Stimulated activated CD4-positive, alpha-beta T cell treated with anti-CD3 and anti-CD28 coated beads, TNF-alpha, amount 100 ng/mL, for 1 hour (primary cell): ENCODE measurements at places on chromosomes 1 and 21.

- DNase-seq, result no peak
Observed at GRCh38 chr1:21013510-21013909, 163.2 kb downstream of the EIF4G3 start.

- no peak for DNase-seq
Observed at GRCh38 chr1:42035205-42035829, 116.6 kb upstream of the HIVEP3 start.

GRCh38 chr1:45583264-45583665 lies 576 bp upstream of the NASP start:
- DNase-seq, result peak; percentile 87

DNA sequence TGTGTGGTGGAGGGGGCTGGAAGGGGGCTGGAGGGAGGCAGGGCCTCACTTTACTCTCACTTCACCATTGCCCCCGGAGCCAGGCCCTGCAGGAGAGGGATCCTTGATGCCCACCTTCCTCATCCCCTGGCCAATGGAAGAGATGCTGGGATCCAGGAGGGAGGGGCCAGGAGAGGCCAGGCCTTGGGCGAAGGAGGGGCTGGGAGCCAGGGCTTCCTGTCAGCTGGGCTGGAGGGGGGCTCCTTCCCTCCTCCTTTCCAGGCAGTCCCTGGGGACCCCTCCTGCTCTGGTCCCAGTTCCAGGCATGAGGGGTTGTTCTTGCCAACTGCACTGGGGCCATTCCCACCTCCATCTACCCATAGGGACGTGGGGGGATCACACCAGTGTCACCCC lies 5.7 kb downstream of the AHDC1 start:
- no peak for DNase-seq

- no peak for DNase-seq
Observed at GRCh38 chr1:233707153-233707879, 93.4 kb downstream of the KCNK1 start.

DNA sequence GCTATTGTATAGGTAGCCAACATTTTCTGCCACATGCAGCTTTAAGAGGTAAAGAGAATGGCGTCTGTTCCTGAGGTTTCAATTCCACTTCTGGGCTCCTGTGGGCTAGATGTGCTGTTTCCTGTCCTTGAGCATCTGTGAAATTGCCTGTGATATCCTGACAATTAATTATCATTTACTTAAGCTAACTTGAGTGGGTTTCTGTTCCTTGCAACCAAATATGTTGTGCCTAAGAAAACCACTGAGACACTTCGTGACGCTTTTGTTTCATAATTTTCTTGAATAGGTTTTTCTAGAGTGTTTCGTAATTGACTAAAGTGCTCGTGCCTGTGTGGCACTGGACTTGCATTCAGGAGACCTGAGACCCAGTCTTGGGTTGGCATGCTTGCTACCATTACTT lies 127.3 kb upstream of the POU3F1 start:
- no peak for DNase-seq

GRCh38 chr1:14136152-14136763 lies 436.3 kb downstream of the PRDM2 start:
- no peak for DNase-seq

DNA sequence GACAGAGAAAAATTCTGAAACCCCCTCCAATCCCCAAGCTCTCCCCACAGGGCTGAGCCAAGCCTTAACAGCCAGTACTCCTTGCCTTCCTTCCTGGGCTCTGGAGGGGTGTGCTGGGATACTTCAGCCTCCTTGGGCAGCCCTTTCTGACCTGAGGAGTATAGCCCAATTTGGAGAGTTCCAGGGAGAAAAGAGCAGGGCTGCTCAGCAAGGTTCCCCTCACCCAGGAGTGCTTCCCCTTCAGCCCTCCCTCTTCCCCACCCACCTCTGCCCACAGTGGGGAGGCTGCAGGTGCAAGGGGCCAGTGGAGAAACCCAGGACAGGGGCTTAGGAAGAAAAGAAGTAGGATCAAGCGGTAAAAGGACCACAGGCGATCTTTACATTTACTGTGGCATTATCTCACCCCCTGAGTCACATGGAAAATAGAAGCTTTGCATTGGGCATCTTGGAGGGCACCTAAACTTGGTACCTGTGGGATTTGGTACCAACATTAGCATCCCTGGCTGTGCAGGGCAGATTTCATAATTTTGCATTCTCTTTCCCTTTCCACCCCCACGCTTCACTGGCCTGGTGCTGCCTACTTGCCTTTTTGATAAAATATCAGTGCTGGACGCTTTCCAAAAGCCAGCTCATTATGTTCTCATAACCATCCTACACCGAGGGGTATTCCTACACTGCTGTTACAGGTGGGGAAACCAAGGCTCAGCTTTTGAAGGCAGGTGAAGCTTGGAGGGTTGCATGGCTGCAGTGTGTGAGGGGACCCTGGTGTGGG lies 2.8 kb upstream of the ADORA1 start:
- DNase-seq, result no peak

DNA sequence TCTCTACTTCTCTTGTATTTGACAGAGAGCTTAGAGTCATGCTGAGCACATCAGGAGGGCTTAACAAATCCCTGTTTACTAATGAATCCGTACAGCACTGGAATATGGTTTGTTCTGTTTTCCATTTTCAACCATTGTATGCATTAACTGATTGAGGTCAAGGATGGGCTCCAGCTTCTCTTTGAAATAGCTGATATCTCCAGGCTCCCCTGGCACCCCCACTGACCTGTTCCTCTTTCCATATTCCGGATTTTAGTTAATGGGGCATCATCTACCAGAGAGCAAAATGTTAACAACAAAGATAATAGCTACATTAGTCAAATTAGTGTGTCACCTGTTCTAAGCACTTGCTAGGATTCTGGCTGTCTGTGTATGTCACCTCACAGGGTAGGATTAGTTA lies 57.6 kb downstream of the NENF start:
- no peak for DNase-seq

DNA sequence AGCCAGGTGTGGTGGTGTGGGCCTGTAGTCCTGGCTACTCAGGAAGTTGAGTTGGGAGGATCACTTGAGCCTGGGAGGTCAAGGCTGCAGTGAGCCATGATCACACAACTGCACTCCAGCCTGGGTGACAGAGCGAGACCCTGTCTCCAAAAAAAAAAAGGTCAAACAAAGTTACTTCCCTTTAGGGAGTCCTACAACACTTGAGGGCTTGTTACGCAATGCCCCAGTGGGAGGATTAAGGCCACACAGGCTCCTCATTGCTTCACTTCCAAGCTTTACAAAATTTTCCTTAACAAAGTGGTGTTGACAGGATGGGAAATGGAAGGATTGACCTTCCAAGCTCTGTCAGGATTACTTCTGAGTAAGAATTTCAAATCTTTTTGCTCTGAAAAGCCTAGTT lies 6.2 kb upstream of the EXTL1 start:
- no peak for DNase-seq

GRCh38 chr1:22249928-22250680 lies 107.2 kb upstream of the WNT4 start:
- no peak for DNase-seq

DNA sequence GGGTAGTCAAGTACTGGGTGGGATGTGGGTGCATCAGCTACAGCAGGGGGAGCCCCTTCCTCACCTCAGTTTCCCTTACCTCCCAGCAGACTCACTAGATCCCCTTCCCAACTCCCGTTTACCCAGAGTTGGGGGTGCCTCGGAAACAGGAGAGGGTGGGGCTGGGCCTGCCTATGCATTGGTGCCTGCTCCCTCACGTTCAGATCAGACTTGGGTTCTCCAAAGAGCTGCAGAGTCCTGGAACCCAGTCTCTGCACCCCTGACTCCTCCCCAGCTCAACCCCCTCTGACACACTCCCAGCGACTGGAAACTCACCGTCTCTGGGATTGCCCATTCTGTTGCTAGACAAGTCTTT lies 6.0 kb downstream of the FOXO6 start:
- no peak for DNase-seq

DNA sequence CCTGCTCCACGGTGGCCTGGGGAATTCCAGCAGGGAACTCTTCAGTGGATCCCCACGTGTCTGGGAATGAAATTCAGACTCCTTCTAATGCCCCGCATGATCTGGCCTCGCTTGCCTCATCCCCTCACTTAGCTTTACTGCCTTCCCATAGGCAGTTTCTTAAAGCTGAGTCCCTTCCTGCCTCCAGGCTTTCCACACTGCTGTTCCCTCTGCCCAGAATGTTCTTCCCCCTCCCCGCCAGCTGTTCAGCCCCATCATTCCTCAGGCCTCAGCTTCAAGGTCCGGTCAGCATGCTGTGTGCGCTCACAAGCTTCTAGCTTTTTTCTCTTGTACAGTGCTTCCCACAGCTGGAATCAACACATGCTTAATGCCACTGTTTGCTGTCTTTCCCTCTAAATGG lies 54.9 kb upstream of the WASF2 start:
- no peak for DNase-seq

- no peak for DNase-seq
Observed at GRCh38 chr21:45320261-45321025, 32.7 kb upstream of the POFUT2 start.

DNA sequence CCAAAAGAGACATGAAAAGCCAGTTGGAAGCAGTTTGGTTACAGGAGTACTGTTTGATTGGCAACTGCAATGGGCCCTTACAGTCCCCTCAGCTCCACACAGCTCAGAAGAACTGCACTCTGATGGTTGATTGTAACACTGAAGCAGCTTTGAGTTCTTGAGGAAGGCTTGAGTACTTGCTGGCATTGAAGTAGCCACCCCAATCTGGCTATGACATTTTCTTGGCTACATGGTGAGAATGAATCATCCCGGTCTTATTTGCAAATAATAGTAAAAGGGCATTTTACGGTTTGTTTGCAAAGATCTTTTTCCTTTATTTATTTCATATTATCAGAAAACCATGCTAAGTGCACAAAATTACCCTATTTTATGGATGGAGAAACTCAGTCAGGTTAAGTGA lies 159.7 kb upstream of the BEND5 start:
- no peak for DNase-seq

GRCh38 chr1:152347116-152347728 lies 12.6 kb downstream of the FLG2 start:
- peak; percentile 6 for DNase-seq

DNA sequence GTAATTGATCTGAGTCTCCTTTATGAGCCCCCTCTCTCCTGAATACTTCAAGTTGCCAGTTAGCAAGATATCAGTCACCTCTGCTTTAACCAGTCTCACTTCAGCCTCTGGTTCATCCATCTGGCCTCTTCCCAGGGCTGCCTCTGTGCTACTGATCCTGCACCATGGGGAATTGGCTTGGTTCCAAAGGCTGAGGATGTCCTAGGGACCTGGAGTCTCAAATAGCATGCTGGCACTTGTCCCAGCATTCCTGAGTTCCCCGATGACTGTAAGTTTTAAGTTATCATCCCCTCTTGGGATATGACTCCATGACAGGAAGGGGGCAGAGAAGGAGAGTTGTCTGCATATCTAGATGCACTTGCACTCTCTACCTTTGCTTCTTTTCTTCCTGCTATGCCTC lies 252.0 kb downstream of the PTBP2 start:
- no peak for DNase-seq

DNA sequence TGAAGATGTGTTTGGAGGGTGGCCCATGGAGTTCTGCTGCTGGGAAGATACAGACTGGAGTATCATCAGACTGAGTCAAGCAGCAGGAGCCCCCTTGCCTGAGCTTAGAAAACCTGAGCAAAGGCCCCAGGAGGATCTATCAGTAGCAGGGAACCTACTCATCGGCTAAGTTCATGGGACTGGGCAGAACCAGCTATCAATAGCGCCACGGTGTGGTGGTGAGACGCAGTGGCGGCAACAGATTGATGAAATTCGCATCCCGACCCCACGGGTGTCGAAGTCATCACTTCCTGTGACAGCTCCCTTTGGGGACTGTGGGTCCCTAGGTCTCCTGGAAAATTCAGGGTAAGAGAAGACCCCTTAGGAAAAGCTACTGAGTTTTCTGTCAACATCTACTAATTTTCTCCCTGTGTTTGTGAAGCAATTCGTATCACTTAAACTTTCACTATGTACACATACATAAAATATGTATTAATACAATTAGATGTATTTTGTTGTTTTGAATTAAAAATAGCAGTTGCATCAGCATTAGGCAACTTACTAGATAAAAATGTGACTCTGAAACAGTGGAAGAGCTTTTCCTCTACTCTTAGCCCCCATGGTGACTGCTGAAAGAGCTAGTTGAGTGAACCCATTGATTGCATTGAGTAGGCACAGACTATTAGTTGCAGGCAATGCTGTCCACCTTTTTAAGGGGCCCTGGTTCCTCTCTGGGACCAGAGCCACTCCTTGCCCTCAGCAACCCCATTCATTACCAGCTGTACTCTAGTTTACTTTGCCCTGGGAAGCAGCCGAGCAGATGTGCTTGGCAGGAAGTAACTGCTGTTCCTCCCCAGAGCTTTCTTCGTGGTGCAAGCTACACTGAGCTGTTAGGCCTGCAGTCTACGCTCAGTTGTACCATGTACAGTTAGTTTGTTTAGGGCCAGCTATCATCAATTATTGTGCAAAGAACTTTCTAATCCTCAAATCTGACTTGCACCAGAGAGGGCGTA lies 7.3 kb upstream of the CACNA1S start:
- no peak for DNase-seq

DNA sequence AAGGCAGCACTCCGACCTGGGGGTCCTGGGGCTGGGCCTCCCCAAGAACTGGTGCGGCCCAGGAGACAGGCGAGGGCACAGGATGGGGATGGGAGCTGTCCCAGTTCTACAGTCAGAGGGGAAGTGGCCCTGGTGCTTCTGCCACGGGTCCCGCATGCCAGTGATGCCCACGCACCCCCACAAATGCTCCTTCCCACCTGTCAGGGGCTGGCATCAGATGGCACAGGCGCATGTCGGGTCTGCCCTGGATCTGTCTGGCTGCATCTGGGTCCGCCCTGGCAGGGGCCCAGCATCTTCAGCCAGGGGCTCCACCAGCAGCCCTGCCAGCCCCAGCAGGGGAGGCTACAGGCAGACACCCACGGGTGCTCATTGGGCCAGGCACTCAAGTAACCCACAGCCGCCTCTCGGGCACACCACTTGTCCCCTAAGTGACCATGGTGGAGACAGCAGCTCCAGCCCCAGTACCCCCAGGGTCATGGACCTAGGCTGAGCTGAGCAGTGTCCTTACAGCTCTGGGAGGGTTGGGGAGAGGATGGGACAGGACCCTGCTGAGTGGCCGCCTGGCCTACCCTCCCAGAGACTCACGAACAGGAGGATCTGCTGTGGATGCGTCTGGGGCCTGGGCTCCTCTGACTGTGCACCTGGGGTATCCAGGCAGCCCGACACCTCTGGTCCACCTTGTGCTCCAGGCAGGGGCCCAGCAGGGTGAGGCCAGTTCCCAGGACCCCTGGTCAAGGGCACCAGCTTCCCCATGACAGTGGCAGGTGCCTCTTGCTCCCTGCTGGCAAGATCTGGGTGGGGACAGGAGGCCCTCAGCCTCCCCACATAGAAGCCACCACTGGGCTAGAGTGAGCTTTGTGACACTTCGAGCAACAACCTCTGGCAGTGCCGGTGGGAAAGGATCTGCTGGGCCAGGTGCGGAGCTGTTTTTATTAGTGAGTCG lies 5.4 kb downstream of the SMIM1 start:
- no peak for DNase-seq

DNA sequence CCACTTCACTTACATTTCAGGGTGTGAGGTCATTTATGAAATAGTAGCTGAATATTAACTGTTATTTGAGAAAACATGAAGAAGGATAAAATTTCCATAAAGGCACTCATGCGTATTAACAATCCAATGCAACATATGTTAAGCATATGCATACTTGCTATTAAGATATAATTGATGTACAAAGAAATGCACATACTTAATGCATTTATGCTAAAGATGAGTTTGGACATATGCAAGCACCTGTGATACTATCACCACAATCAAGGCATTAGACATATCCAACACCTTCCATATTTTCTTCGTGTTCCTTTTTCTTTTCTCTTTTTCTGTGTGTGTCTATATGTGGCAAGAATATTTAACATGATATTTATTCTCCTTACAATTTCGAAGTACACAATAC lies 464.8 kb upstream of the BRINP3 start:
- no peak for DNase-seq

- peak; percentile 35 for DNase-seq
Observed at GRCh38 chr1:40612345-40612831, 53.1 kb downstream of the RIMS3 start.
